Hematopoietic multipotent progenitor cell (in vitro differentiated cells): ENCODE measurements at places on chromosomes 3 and 15. TPM values are rescaled to one million over a fixed set of nuclear protein-coding genes. Genes with fewer than 3 reads are reported as not detected.

Gene MYLK
- total RNA-seq: 11.3 TPM

Gene SAXO2
- under 0.01 TPM for total RNA-seq

Gene CHRFAM7A
- 10.2 TPM for total RNA-seq

Gene CPLX3
- not detected for total RNA-seq

Gene GCNT3
- under 0.01 TPM for total RNA-seq

Gene SEMA3B
- total RNA-seq: 0.54 TPM

Gene NR1I2
- total RNA-seq: 2.4 TPM

Gene MYO5A
- total RNA-seq: 17.5 TPM

Gene DPPA2
- under 0.01 TPM for total RNA-seq

Gene FRMD4B
- total RNA-seq: 76.5 TPM

Gene C15orf62
- total RNA-seq: 1.1 TPM

Gene SNRPN
- total RNA-seq: 74.9 TPM

Gene C3orf85
- not detected for total RNA-seq

Gene RTP3
- total RNA-seq: not detected

Gene CA12
- under 0.01 TPM for total RNA-seq

Gene KCNH8
- 0.54 TPM for total RNA-seq

Gene EPHB3
- total RNA-seq: 0.54 TPM

Gene USP4
- total RNA-seq: 36.1 TPM

Gene IL5RA
- total RNA-seq: 2.2 TPM

Gene FETUB
- total RNA-seq: not detected

Gene ALAS1
- 25.6 TPM for total RNA-seq

Gene SLC28A1
- not detected for total RNA-seq

Gene CEMIP
- under 0.01 TPM for total RNA-seq

Gene PTPRG
- under 0.01 TPM for total RNA-seq

Gene CD86
- 0.27 TPM for total RNA-seq

Gene LSAMP
- 0.27 TPM for total RNA-seq

Gene FBN1
- 30.4 TPM for total RNA-seq

Gene CTXN2
- not detected for total RNA-seq

Gene ENTPD3
- not detected for total RNA-seq

Gene TM4SF1
- 114 TPM for total RNA-seq

Gene CLDN16
- total RNA-seq: not detected

Gene EOMES
- total RNA-seq: under 0.01 TPM

Gene FRG2C
- total RNA-seq: not detected

Gene SPATA12
- under 0.01 TPM for total RNA-seq

Gene CAPN3
- total RNA-seq: 3.0 TPM
